ENCODE measurements at places on chromosomes 6 and 20. TPM values are rescaled to one million over a fixed set of nuclear protein-coding genes. Genes with fewer than 3 reads are reported as not detected.

GRCh38 chr6:141788096-141788495, 344.6 kb upstream of the GJE1 start:
- DNase-seq, result no peak

DNA sequence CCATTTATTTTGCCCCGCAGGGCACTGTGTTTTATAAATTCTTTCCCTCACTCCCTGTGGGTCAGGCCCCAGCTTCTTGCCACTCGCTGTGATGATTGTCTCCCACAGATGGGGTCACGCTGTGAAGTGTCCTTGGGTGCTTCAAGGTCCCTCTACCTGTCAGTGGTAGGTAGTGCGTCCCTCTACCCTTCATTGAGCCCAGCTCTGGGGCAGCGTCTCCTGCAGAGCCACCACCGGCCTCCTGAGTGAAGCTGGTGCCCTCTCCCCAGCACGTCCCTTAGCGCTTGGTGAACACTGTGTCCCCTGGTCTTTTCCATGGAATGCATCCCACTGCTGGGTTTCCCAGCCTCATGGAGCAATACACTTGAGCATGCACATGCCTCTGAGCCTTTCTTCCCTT, 108.2 kb downstream of the NRN1 start:
- no peak for DNase-seq

Gene PXDC1
- 135 TPM for polyA plus RNA-seq

Gene KCNK16
- polyA plus RNA-seq, result not detected
